Aorta (tissue), 5 donors: ENCODE measurements at places on chromosomes 3 and 15. TPM values are rescaled to one million over a fixed set of nuclear protein-coding genes. Genes with fewer than 3 reads are reported as not detected.

Gene RARB
- total RNA-seq = 7.0 TPM

Gene SHF
- total RNA-seq = 19.0 TPM

Gene P2RY14
- 2.8 TPM for total RNA-seq

Gene SCAANT1
- not detected for total RNA-seq

Gene C15orf61
- total RNA-seq = 3.0 TPM

Gene GPR156
- total RNA-seq = 0.42 TPM

Gene A4GNT
- not detected for total RNA-seq

Gene CYP1A1
- total RNA-seq = 2.3 TPM

Gene MUSTN1
- total RNA-seq = 86.6 TPM

Gene GPR15
- not detected for total RNA-seq

Gene LSMEM2
- total RNA-seq = not detected

Gene ROPN1B
- not detected for total RNA-seq

Gene LOXL1
- total RNA-seq = 108 TPM

Gene SENP7
- 25.6 TPM for total RNA-seq

Gene ARHGAP31
- 29.1 TPM for total RNA-seq

Gene LIPH
- total RNA-seq = not detected

Gene GALNT15
- total RNA-seq = 44.7 TPM

Gene FSIP1
- total RNA-seq = 1.2 TPM

Gene CCR1
- 21.5 TPM for total RNA-seq

Gene MASP1
- 3.8 TPM for total RNA-seq

Gene KPNA4
- 61.1 TPM for total RNA-seq

Gene CCR8
- not detected for total RNA-seq

Gene GHSR
- not detected for total RNA-seq

Gene OR4M2
- not detected for total RNA-seq

Gene CLDN16
- total RNA-seq = not detected

Gene DYNLT2B
- 5.3 TPM for total RNA-seq

Gene AHSG
- not detected for total RNA-seq

Gene NR2E3
- 3.2 TPM for total RNA-seq

Gene RNU5B-1
- total RNA-seq = 18.7 TPM

Gene GABRR3
- total RNA-seq = not detected

Gene GPR62
- not detected for total RNA-seq

Gene CHRNA7
- total RNA-seq = 3.5 TPM

Gene ROBO2
- 1.3 TPM for total RNA-seq

Gene LARP6
- total RNA-seq = 42.2 TPM

Gene DNAH12
- 0.18 TPM for total RNA-seq

Gene PIERCE2
- total RNA-seq = 0.75 TPM

Gene MFGE8
- total RNA-seq = 1,647 TPM
